ENCODE measurements at places on chromosomes 6 and 20. TPM values are rescaled to one million over a fixed set of nuclear protein-coding genes. Genes with fewer than 3 reads are reported as not detected.

Gene SPDEF
- not detected for total RNA-seq

Gene SLC17A9
- total RNA-seq = 5.5 TPM

Gene TCF19
- 37.6 TPM for total RNA-seq

Gene RFX6
- total RNA-seq = not detected

Gene TRIM10
- total RNA-seq = not detected

Gene BEND6
- total RNA-seq = 7.7 TPM

Gene GINS1
- total RNA-seq = 17.1 TPM

Gene AVP
- not detected for total RNA-seq

Gene PLCB4
- total RNA-seq = 10.0 TPM

Gene PNLDC1
- total RNA-seq = not detected

Gene CPXM1
- total RNA-seq = not detected

Gene LAMA2
- total RNA-seq = 0.41 TPM

Gene BPIFB4
- not detected for total RNA-seq

Gene CRYBG1
- 16.0 TPM for total RNA-seq

Gene NMBR
- total RNA-seq = not detected

Gene SOX18
- total RNA-seq = not detected

Gene NOP56
- total RNA-seq = 214 TPM

Gene ATRN
- 9.0 TPM for total RNA-seq

Gene RTEL1
- 12.5 TPM for total RNA-seq

Gene POU5F1
- total RNA-seq = 26.0 TPM

Gene OR2B6
- total RNA-seq = not detected

Gene RAET1L
- not detected for total RNA-seq
